ENCODE measurements at places on chromosomes 5 and 9.

DNA sequence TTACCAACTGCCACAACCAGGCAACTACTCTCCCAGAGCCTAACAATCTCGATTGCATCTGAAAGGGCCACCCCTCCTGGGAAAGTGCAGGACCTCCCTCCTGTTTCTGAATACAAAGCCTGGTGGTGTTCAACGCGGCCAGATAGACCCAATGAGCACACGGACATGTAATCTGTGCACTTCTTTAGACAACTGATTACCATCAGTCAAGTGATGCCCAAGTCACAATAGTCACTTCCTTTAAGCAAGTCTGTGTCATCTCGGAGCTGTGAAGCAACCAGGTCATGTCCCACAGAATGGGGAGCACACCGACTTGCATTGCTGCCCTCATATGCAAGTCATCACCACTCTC, 739 bp downstream of the C9orf72 start:
- no peak for DNase-seq

- no peak for DNase-seq
Observed at GRCh38 chr5:45035991-45036390, 227.2 kb downstream of the MRPS30 start.

- DNase-seq: no peak
Observed at GRCh38 chr5:144313147-144313726, 142.6 kb downstream of the KCTD16 start.

DNA sequence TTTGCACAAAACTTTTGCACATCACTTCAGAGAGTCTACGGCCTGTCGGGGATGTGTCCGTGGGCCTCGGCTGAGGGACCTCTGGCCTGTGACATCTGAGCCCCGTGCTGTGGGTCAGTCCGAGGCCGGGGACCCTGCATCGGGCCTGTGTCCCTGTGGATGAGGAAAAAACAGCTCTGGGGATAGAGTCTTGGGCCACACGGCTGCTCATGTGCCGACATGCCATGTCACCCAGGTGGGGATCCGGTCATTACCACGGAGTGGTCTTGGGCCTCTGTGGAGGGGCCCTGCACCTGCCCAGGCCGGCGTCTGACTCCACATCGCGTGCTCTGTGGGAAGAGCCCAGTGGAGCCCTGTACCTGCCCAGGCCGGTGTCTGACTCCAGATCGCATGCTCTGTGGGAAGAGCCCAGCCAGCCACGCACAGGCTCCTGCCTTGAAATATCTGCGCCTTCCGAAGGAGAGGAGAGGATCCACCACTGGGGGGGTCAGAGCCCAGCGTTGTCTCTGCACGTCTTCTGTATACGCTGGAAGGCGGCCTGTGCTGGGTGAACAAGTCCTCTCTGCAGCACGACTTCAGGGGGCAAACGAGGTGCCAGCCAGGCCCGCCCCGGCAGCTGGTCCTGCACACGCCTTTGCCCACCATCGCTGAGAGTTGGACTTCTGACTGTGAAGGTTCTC, 27.5 kb upstream of the IRX4 start:
- no peak for DNase-seq

GRCh38 chr5:79229357-79230174, 6.4 kb upstream of the JMY start:
- DNase-seq: no peak

GRCh38 chr5:133373121-133373870, 239.0 kb downstream of the FSTL4 start:
- no peak for DNase-seq

DNA sequence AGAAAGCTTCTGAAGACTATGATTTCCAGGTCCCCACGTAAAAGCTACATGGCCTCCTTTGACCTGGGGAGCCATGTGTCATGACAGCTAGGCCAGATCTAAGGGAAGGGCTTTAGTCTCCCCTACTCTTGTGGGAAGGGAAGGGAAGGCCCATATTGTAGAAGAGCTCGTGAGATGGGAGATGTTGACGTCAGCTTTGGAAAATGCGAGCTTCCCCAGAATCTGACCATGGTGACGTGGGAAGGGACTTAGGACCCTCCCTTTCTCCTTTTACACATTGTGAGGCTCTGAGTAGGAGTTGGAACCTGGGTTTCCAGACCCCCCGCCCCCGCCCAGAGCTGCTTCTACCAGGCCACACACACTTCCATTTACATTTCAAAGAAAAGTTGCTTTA, 165.5 kb downstream of the SYK start:
- DNase-seq: no peak

DNA sequence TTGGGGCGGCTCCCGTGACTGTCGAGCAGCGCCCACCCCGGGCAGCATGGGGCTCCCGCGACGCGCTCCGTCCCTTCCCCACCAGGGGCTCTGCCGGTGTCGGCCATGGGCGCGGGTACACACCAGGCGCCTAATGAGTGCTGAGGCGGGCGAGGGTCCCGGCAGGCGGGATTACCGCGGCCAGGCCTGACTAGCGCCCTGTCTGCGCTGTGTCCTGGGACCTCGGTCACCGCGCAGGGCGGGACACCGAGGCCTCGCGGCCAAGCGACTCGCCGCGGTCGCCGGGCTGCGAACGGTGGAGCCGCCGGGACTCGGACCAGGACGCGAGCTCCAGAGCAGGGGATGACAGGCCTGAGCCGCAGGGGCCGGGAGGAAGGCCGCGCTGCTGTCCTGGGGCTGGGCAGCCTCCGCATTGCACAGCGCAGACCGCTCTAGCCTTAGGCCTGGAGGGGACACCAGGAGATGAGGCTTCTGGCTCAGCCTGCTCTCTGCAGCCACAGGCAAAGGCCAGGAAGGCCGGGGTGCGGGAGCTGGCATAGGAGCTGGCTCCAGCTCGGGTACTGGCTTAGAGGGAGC, 14.1 kb downstream of the LCN10 start:
- no peak for DNase-seq

All from KBM-7 (cell line).